ENCODE measurements at places on chromosomes 4 and X. TPM values are rescaled to one million over a fixed set of nuclear protein-coding genes. Genes with fewer than 3 reads are reported as not detected.

DNA sequence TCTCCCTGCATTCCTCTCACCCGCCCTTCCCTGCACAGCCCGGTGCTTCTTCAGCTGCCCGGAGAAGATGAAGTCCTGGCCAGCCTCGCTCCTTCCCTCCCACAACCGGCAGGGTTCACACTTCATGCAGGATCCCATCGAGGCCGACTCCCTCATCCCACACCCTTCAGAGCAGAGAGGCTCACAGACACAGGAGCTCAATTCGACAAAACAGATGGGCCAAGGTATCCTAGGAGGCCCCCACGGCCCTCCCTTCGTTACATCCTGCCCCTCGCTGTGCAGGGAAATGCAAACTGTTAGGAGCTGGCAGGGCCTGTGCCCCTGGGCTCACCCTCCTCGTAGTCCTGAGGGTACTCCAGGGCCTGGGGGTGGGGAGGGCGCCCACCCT, 238.1 kb downstream of the DHRSX start:
- DNase-seq: no peak
- peaks cover 4% of the 10 kb centered on the region for H3K4me1 ChIP-seq
- H3K27me3 ChIP-seq: no peaks in the 10 kb centered on the region

GRCh38 chr4:71882113-71882841, 98.4 kb upstream of the GC start:
- no peaks in the 10 kb centered on the region for H3K4me1 ChIP-seq
- H3K4me3 ChIP-seq: no peak overlapping the region
- no peaks in the 10 kb centered on the region for H3K27me3 ChIP-seq
- no peak overlapping the region for H3K27ac ChIP-seq
- H3K36me3 ChIP-seq: no peaks in the 10 kb centered on the region

GRCh38 chr4:16818005-16818404, 80.4 kb downstream of the LDB2 start:
- H3K4me1 ChIP-seq: peaks cover 25% of the 10 kb centered on the region
- H3K27ac ChIP-seq: no peak overlapping the region
- no peak for DNase-seq
- H3K36me3 ChIP-seq: no peaks in the 10 kb centered on the region

The TEX13B gene
- not detected for total RNA-seq

DNA sequence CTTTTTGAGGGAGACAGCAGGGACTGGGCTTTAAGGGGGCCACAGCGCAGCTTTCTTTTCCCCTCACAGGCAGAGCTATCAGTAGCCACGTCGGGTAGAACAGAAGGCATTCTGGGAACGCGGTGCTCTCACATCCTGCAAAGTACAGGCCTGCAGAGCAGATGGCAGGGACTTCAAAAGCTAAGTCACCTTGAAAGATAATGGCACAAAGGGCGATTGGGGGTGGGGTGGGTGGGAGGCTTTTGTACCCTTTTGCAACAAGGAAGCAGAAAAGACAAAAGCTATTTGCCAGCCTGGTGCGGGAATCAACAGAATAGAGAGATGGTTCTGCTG, 93.9 kb downstream of the PHKA2 start:
- no peak overlapping the region for H3K4me3 ChIP-seq
- peaks cover 17% of the 10 kb centered on the region for H3K27me3 ChIP-seq
- H3K4me1 ChIP-seq: no peaks in the 10 kb centered on the region
- no peak overlapping the region for H3K27ac ChIP-seq
- no peak for DNase-seq
- no peaks in the 10 kb centered on the region for H3K36me3 ChIP-seq

GRCh38 chrX:115696039-115696438, 135.1 kb downstream of the PLS3 start:
- no peak overlapping the region for H3K27ac ChIP-seq
- H3K27me3 ChIP-seq: no peaks in the 10 kb centered on the region
- DNase-seq: no peak
- H3K4me3 ChIP-seq: no peak overlapping the region
- H3K4me1 ChIP-seq: peaks cover 16% of the 10 kb centered on the region

GRCh38 chr4:12439633-12440305, 1011.1 kb upstream of the HS3ST1 start:
- no peak overlapping the region for H3K27ac ChIP-seq
- no peak overlapping the region for H3K4me3 ChIP-seq
- no peaks in the 10 kb centered on the region for H3K27me3 ChIP-seq
- no peaks in the 10 kb centered on the region for H3K36me3 ChIP-seq
- H3K4me1 ChIP-seq: no peaks in the 10 kb centered on the region
- DNase-seq: no peak

GRCh38 chrX:68443155-68443868, 10.0 kb upstream of the OPHN1 start:
- no peaks in the 10 kb centered on the region for H3K36me3 ChIP-seq
- DNase-seq: no peak
- H3K4me3 ChIP-seq: no peak overlapping the region

DNA sequence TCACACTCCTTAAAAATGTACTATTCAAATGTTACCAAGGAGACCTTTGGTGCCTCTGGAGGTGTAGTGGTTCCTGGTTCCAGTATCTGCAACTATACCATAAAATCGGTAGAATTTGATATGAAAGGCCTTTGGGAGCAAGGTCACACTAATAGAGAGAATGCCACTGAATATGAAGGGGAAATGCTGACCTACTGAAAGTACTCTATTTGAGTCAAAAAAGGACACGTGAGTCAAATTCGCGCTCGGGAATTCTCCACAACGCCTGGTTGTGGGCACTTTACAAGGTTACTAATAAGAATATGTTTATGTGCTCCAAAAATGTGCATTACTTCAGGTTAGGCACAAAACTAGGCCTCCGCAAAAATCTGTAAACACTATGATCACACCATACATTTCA, 39.5 kb upstream of the RELL1 start:
- H3K27ac ChIP-seq: no peak overlapping the region
- H3K36me3 ChIP-seq: no peaks in the 10 kb centered on the region

- H3K27ac ChIP-seq: no peak overlapping the region
- no peak for DNase-seq
- no peak overlapping the region for H3K4me3 ChIP-seq
- H3K36me3 ChIP-seq: no peaks in the 10 kb centered on the region
- no peaks in the 10 kb centered on the region for H3K4me1 ChIP-seq
Measured at GRCh38 chrX:119089619-119090018, 16.8 kb downstream of the CT47C1 start.

GRCh38 chrX:71634366-71634765, 16.1 kb upstream of the CXCR3 start:
- H3K4me1 ChIP-seq: no peaks in the 10 kb centered on the region
- H3K4me3 ChIP-seq: no peak overlapping the region
- H3K27me3 ChIP-seq: no peaks in the 10 kb centered on the region

The PKD2 gene
- total RNA-seq: 36.0 TPM

The SHROOM3 gene
- 52.7 TPM for total RNA-seq

The OTUD6A gene
- not detected for total RNA-seq

The HEPH gene
- total RNA-seq: 168 TPM

- H3K27ac ChIP-seq: no peak overlapping the region
- DNase-seq: no peak
- no peak overlapping the region for H3K4me3 ChIP-seq
Measured at GRCh38 chr4:26458157-26458561, 32.1 kb downstream of the CCKAR start.

DNA sequence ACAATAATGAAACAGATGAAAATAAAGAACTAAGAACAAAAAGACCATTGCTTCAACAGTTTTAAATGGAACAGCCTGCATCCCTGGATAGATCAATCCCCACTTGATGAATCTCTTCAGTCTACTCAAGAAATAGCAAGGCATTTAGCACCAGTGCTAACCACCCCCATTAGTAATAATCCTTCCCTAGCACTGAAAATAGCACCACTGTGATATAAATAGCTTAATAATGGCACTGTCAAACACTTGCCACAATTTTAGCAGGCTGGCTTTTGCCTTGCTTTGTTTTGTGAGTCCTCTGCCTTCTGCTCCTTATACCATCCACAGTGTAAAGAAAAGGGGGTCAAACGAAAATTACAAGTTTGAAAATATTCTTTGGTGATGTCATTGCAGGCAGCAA, 17.4 kb downstream of the DCX start:
- no peak for DNase-seq
- peaks cover 13% of the 10 kb centered on the region for H3K4me1 ChIP-seq
- no peaks in the 10 kb centered on the region for H3K36me3 ChIP-seq
- H3K4me3 ChIP-seq: no peak overlapping the region
- H3K27ac ChIP-seq: no peak overlapping the region

DNA sequence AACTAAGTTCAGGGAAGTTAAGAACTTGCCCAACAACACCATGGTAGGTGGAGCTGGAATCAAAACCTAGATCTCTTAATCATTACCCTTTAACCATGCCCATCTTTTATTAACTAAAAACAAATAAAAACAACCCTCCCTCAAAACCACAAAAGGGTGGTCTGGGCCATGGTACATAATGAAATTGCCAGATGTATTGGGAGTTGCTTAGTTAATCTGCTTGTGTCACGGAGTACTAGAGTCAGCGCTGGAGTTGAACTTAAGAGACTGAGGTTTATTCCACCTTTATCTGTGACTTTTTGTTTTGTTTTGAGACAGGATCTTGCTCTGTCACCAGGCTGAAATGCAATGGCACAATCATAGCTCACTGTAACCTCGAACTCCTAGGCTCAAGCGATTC, 13.3 kb downstream of the LRRC66 start:
- no peak overlapping the region for H3K27ac ChIP-seq
- no peaks in the 10 kb centered on the region for H3K27me3 ChIP-seq
- H3K36me3 ChIP-seq: peaks cover 4% of the 10 kb centered on the region
- DNase-seq: no peak

- H3K27ac ChIP-seq: no peak overlapping the region
- H3K36me3 ChIP-seq: no peaks in the 10 kb centered on the region
- H3K27me3 ChIP-seq: no peaks in the 10 kb centered on the region
- no peak overlapping the region for H3K4me3 ChIP-seq
- DNase-seq: no peak
Measured at GRCh38 chrX:65587616-65588526, 53.3 kb upstream of the LAS1L start.

DNA sequence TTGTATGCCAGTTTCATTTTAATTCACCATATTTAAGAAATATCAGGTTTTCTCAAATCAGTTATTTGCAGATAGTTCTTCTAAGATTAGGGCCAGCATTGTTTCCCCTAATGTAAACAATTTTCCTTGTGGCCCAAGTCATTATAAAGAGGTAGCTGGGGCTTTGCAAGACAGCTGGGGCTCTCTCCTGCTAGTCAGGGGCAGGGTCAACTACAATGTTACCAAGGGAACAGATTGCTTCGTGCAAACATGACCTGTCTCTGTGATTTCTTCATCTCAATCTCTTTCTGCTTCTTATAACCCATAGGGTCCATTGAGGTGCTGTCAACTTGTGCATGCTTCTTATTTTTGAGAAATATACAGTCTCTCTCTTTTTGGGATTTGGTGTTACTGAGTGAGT, 12.1 kb downstream of the ARMCX6 start:
- no peak overlapping the region for H3K27ac ChIP-seq
- no peaks in the 10 kb centered on the region for H3K36me3 ChIP-seq

DNA sequence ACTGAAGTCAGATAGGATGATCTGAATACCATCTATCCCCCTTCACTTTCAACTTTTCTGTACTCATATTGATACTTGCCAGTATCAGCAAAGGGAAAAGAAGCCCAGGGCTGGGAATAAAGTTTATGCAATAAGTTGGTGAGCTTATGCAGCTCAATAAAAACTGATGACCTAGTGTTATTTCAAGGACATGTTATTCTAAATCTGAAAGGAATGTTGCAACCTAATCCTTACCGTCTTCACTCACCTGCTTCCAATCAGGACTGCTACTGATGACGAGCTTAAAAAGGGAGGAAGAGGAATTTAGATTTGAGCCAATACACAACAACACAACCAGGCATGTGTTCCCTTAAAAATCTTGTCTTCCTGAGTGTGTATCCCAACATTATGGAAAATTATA, 419.9 kb downstream of the SPRY1 start:
- no peaks in the 10 kb centered on the region for H3K36me3 ChIP-seq
- DNase-seq: no peak
- no peak overlapping the region for H3K4me3 ChIP-seq
- no peak overlapping the region for H3K27ac ChIP-seq

The FGG gene
- not detected for total RNA-seq
